ENCODE measurements at places on chromosomes 3 and 15. TPM values are rescaled to one million over a fixed set of nuclear protein-coding genes. Genes with fewer than 3 reads are reported as not detected.

GRCh38 chr3:43499256-43499655 is 122.6 kb downstream of the ANO10 start:
- no peak for DNase-seq

DNA sequence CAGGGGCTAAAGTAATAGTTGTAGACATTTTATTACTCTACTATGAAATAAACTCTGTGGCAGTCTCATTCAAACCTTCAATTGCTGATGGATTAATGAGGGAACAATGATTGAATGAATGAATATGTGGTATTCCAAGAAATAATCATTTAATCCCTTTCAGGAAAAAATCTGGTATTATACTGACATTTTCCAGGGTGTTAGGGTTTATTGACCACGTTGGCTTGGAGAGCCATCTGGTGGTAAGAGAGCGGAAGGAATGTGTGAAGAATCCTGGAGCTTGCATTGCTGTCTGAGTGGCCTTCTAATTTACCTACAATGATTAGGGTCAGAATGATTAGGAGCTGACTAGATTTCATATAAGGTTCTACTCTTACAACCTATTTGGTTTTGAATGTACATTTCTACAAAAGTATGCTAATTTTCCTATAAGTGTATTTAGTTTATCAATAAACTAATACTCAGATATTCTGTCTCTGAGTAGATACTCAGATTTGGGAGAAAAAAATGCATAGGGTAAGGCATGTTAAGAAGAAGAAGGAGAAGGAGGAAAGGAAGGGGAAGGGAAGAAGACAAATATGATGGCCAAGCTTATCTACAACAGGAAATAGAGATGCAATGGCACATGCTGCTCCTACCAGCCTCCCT is 249.9 kb downstream of the ROBO1 start:
- no peak for DNase-seq

DNA sequence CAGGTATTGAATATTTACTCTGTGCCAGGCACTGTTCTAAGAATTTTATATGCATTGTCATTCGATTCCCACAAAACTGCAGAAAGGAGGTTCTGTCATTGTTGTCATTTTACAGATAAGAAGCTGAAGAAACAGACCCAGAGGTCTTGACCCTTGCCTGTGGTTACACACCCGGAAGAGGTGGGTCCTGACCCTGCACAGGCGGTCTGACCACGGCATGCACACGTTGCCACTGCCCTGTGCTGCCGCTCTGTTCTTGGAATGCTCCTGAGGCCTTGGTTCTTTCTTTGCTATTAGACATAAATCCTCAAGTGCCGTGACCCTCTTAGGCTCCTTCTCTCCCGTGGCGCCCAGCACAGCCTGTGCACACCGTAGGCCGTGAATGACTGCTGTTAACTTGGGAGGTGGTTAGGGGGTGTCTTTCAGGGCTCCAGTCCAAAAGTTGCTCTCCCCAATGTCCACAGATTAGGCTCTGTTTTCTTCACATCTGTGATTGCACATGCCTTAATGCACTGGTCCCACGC is 74.1 kb upstream of the PLXNA1 start:
- no peak for DNase-seq

GRCh38 chr3:35633332-35634124 is 5.8 kb upstream of the ARPP21 start:
- DNase-seq: no peak

ADPRH gene
- total RNA-seq: 18.8 TPM

IL5RA gene
- 0.75 TPM for total RNA-seq
